GF-D8 (cell line): ENCODE measurements at places on chromosomes 13 and 19.

GRCh38 chr19:34402074-34402600 is 2.1 kb upstream of the PDCD2L start:
- no peak for DNase-seq

DNA sequence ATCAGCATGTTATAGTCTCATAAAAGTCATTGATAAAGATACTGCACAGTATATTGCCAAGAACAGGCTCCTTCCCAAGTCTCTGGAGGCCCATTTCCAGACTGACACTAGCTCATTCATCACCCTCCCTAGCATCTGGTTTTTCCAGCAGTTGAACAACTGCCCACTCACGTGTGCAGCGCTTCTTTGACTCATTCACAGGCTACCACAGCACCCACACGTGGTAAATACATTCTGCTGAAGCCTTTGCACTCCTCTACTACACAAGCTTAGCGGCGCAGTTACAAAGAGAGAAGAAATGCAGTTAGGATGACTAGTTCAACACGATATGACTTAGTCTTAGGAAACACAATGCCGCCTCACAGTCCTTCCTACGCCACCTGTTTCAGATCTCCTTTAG is 87.7 kb downstream of the DOCK9 start:
- no peak for DNase-seq

DNA sequence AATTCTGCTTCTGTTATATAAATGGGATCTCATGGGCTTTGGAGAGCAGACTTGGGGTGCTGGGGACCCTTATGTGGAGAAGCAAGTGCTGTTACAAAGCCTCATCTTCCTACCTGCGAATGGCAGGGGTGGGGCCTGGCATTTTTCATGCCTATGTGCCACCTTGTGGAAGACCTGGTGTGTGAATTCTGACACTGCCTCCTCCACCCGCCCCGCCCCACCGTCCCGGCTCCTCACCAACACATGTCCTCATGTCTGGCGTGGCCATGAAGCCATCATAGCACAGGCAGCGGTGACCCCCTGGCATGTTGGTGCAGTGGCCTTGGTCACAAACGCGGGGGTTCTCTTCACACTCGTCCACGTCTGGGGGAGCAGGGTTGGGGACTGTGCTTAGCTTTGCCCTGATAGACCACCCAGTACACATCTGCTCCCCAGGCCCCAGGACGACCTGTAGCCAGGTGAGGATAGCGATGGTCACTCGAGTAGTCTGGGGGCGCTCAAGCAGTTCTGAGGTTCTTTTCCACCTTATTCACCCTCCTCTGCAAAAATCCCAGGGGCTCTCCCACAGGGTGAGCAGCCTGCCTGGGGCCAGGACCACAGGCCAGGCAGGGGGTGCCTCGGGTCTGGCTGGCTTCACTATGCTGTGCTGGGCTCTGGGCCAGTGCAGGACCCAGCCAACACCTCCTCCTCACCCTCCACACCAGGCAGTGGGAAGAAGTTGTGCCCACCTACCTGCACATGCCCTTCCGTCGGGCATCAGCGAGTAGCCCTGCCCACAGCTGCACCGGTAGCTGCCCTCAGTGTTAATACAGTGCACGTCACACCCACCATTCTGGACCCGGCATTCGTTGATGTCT is 32.7 kb downstream of the FBN3 start:
- DNase-seq = no peak

DNA sequence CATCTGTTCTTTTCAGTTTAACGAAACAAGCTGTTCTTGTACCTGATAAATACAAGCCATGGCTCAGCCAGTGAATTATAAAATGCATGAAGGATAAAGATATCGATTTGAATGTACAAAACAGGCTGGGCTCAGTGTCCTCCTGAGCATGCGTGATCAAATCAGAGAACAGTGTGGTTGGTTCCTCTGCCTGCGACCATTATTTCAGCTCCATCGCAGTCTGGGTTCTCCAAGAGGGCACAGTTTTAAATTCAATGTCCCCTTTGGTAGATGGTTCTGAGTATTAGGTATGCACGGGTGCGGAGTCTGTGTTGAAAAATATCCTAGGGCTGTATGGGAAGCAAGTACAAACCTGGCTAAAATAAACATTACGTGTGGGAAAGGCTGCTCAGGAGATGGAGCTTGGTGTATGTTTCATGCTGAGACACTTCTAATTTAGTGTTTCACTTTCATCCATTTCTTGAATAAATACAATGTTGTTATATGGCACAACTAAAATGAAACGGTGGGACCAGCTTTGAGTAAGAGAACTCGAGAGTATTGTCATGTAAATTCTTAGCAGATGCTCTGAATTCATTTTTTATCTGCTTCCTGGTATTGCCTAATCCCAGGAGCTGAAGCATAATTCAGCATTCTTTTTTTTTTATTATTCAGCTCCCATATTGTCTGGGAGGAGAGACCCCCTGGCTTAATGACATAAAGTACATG is 458.7 kb downstream of the MYO16 start:
- no peak for DNase-seq

DNA sequence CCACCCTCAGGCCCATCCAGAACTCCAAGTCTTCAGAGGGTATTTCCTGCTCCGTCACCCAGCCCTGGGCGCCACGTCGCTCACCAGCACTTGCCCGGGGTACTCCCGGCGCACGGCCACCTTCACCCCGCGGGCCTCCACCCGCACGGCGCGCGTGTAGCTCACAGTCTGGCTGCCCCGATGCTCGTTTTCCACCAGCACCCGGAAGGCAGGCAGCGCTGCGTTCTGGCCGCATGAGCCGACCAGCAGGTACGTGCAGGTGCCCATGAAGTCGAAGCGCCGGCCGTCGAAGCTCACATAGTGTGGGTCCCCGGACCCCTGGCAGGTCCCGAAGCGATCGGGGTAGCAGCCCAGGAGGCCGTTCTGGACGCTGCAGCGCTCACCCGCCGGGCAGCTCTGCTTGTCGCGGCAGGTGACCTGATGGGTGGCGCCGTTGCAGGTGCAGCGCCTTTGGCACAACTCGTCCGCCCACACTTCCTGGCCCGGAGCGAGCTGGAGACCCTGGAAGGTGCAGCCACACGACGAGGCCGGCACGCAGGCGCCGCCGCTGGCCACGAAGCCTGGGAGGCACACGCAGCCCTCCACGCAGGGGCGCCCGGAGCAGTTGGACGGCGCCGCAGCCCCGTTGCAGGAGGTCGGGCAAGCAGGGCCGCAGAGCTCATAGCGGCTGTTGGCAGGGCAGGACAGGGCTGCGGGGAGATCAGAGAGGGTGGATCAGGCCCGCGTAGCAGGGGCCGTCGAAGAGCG is 19.2 kb downstream of the FCGBP start:
- DNase-seq = no peak

DNA sequence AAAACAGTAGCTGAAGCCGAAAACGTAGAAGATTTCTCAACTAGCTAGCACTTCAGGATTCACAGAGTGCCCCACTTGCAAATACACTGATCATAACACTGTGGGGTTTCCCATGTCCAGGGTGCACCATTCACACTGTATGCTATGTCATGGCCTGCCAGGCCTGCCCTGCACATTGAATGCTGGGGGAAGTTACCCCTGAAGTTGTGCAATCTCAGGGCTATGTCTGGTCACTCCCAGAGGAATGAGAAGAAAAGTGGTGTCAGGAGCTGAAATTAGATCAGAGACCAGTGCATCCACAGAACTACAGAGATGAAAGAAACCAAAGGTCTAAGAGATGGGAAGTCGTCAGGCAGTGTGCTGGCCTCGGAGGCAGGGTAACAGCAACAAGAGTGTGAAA is 196.8 kb downstream of the RAP2A start:
- DNase-seq = no peak

DNA sequence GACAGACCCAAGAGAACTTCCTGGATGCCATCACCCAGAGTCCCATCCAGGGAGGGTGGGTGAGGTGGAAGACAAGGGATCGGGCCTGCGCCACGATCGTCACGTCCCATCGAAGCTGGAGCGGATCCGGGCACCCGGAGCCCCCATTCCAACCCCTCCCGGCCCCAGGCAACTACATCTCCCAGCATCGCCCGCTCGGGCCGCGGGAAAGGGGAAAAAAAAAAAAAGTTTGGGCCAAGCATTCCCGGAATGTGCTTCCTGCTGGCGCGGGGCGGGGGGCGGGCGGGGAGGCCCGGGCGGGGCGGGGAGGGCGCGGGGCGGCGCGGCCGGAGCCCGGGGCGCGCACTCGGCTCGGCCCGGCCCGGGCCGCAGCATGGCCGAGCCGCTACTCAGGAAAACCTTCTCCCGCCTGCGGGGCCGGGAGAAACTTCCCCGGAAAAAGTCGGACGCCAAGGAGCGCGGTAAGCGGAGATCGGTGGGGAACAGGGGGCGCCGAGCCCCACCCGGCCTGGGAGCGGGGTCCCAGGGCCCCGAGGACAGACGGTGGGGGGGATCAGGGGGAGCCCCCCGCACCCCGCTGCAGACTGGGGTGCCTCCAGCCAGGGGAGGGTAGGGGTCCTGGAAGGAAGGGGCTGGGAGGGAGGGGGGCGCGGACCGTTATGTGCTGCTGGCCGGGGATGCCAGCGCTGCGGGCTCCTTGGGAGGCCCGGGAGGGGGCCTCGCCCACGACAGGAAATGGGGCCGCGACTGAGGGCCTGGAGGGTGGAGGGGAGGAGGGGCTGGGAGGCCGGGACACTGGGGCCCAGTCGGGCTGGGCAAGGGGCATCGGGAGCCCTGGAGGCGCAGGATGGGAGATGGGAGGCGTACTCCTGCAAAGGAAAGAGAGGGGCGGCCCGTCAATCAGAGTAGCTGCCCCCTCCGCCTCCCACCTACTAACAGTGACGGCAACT is at the start of gene SYDE1:
TSS of gene SYDE1 (plus strand) at position 341 of the 950 bp plus-strand sequence. CDS start at position 374, 33 bp downstream.
- DNase-seq = no peak

- DNase-seq = no peak
These were observed 17.6 kb downstream of the EMP3 start for GRCh38 chr19:48342841-48343540.

GRCh38 chr19:28971513-28971912 is 241.4 kb downstream of the UQCRFS1 start:
- DNase-seq = no peak

- no peak for DNase-seq
These were observed 15.6 kb downstream of the PCID2 start for GRCh38 chr13:113192902-113193301.
